ENCODE measurements at places on chromosomes 7 and 10.

DNA sequence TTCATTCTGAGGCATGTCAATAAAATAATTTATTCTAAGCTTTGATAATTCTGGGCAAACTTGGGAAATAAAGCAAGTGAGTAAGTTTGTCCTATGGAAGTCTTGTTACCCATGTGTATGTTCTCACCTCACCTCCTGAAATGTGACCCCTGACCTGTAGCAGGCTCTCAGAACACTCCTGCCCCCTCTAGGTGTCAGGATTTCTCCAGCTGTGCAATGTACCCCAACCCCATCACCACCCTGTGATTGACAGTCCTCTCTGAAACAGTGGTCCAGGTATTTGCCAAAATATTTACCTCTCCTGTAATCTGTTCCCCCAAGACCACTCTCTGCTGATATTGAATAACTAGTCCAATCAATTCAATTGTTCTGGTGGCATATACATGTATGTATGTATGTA, 122.6 kb upstream of the PTER start:
- DNase-seq: no peak

- no peak for DNase-seq
These were observed 21.0 kb upstream of the AGMO start for GRCh38 chr7:15582773-15583172.

GRCh38 chr7:66669088-66669487, 40.4 kb downstream of the KCTD7 start:
- DNase-seq: no peak

GRCh38 chr10:77925795-77926565, 575 bp downstream of the DLG5 start:
- peak; percentile 58 for DNase-seq

- DNase-seq: no peak
These were observed 348.8 kb downstream of the RNLS start for GRCh38 chr10:88234297-88234696.

GRCh38 chr10:131701131-131701947, 199.5 kb upstream of the PPP2R2D start:
- no peak for DNase-seq

- DNase-seq: peak; percentile 60
These were observed 708 bp upstream of the GPR85 start for GRCh38 chr7:113087071-113087998.

GRCh38 chr10:61883371-61884025, 18.0 kb upstream of the ARID5B start:
- DNase-seq: no peak
